Nucleus accumbens (tissue), 56 donors: ENCODE measurements at places on chromosomes 1 and 21.
A peak's percentile ranks its signal among the peaks of the same experiment; 100 is the strongest.

DNA sequence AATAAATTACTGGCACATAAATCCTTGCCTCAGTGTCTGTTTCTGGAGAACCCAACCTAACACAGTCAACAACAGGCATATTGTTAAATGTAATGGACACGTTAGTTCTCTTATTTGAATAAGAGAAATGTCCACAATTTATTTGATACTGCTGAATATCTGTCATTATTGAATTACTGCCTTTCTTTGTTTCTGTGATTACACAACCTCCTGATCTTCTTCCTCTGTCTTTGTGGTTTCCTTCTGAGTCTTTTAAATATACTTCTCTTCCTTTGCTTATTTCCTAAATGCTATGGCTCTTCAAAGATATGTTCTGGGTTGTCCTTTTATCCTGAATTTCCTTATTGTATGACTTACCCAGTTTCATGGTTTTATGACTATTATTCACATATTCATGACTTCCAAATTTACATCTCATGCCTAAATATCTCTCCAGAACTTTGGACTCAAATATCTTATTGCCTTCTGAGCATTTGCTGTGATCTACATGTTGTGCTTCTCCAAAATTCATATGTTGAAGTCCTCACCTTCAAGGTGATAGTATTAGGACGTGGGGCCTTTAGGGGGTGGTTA is 39.9 kb downstream of the MSH4 start:
- no peak for DNase-seq

DNA sequence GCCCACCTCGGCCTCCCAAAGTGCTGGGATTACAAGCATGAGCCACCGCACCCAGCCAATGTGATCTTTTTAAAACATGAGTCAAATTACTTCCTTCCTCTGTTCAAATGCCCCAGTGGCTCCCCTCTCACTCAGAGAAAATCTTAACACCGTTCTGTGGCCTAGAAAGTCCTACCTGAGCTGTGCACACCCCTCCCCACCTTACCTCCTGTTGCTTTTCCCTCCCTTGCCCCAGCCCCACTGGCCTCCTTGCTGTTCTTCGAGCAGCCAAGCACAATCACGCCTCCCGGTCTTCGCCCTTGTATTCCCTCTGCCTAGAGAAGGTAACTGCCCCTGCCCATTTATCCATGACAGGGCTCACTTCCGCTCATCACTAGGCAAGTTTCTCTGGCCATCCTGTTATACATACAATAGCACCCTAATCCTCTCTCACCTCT is 62.6 kb upstream of the RPL11 start:
- DNase-seq, result no peak

- no peak for DNase-seq
Measured at GRCh38 chr21:31771685-31772084, 39.8 kb upstream of the SCAF4 start.

GRCh38 chr1:218817691-218818465 is 355.8 kb upstream of the LYPLAL1 start:
- DNase-seq, result no peak

GRCh38 chr1:166365081-166365480 is 198.3 kb upstream of the FAM78B start:
- no peak for DNase-seq

GRCh38 chr1:164446020-164446419 is 113.0 kb upstream of the PBX1 start:
- DNase-seq, result no peak

GRCh38 chr1:53110370-53111072 is 31.9 kb downstream of the SLC1A7 start:
- no peak for DNase-seq

DNA sequence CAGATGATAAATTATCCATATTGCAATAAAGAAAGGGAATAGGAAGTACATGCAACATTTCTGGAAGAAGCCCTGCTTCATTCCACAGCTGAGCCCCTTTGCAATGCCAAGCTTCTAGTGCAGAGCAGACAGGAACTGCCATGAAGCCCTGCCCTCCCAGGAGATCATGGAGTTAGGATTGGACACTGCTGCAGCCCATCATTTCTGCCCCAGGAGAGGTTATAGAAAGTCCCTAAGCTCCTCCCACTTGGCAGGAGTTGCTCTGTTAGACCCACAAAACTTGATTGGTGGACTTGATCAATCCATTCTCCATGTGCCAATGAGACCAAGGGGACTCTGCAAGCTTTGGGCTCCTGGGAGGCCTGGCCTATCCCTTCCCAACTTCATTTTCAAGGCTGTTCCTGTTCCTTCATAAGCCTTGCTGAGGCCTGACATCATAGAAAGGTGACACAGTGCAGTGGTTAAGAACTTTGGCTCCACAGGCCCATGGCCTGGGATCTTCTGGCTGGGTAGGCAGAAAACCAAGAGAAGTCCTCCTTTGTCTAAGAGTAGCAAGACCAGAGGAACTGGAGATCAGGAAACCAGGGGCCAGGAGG is 1.3 kb upstream of the LAPTM5 start:
- DNase-seq, result no peak

- no peak for DNase-seq
Measured at GRCh38 chr1:184025242-184025675, 12.3 kb downstream of the COLGALT2 start.

- DNase-seq, result no peak
Measured at GRCh38 chr1:151504759-151505158, 6.4 kb upstream of the CGN start.

DNA sequence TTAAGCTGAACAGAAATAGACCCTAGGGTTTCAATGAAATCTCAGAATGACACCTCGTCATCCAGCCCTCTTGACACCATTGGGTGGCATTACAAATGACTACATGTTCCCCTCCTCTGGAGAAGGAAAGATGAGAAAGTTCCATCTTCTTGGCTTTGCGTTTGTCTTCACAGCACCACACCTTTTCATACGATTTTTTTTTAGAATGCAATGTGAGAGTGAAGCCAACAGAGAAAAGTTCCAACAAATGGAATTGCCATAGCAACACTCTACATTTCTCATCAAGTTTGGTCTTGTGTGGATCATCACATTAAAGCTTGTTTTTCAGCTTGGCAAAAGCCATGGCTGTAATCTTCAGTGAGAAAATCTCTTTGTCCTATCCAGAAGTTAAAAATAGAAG is 183.4 kb upstream of the SNX7 start:
- no peak for DNase-seq

DNA sequence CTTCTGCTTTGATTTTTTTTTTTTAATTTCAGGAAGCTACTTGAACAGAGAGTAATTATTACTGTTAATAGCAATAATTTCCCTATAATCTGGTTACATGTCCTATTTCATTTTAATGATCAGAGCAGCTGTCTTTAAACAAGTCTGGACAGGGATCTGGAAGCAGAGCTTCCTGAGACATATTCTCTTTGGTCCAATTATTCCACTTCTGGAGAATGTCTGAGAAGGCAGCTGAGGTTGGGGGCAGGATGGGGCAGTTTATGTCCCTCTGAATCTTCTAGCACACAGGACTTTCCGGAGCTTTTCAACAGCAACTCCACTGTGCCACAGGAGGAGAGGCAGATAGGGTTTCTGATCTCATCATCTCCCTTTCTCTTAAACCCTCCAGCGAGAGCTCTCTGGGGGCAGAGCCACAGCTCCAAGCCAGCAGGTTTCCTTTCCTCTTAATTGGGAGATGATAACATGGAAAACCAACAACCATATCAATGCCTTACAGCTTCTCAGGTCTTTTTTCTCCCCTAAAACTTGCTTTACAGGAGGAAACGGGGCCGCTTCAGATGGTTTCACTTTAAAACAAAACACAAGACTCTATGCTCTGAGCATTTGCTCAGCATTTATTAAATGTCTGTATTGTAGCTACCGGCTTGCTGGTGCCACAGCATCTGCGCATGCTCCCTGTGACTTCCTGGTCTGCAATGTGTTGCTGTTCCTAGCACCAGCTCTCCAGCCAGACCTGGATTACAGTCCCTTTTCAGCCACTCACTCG is 425.7 kb upstream of the USP24 start:
- peak; percentile 37 for DNase-seq

DNA sequence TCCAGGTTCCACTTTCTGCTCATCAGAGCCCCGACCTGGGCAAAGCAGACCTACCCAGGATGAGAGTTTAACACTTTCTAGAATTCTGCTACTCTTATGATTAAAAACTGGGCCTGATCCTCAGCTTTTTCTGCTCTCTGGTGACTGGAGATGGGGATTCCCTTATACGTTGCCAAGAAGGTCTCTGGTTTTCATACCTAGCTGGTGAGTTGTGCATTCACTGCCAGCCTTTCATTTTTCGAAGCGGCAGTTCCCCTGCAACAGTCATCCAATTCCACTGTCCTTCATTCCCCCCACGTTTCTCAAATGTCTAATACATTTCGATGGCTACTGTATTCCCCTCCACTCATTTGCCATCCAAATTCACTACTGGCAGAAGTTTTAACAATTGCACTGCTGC is 135.3 kb downstream of the ADSS2 start:
- no peak for DNase-seq

- no peak for DNase-seq
Measured at GRCh38 chr1:229347528-229347927, 4.7 kb upstream of the CCSAP start.

- no peak for DNase-seq
Measured at GRCh38 chr1:108142773-108143394, 57.3 kb downstream of the SLC25A24 start.

DNA sequence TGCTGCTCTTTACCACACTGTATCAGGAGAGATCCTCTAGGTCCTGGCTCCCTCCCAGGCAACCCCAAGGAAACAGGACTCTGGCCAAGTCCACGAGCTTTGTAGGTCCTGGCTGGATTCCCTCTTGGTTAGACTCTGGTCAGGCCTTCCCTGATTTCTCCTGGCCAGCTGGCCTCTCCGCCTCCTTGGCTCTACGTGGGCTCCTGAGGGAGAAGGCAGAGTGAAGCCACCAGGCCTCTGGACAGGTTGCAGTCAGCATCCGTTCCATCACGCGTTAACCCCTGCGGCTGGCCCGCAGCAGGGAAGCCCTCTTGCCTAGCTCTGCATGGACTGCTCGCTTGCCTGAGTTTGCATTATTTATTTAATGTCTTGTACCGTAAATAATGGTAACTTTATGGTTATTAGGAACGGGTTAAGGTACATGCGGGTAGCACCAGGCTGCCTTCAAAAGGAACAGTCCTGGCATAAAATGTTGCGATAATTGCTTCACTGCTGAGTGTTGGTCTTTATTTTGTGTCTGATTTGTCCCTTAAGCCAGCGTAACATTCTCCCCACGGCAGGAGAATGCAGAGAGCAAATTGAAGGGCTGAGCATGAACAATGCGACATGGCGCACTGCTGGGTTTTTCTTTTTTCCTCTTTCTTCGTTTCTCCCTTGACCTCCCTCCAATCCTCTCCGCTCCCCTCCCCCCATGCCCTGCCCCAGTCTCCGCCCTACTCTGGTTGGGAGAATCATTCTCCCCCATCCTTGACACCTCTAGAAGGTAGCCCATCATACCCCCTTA is 100.3 kb downstream of the RNF220 start:
- DNase-seq, result peak; percentile 42

- DNase-seq, result no peak
Measured at GRCh38 chr21:44765231-44766013, 36.2 kb downstream of the UBE2G2 start.

- no peak for DNase-seq
Measured at GRCh38 chr1:85568660-85569059, 11.9 kb upstream of the CCN1 start.

- no peak for DNase-seq
Measured at GRCh38 chr1:160169553-160170399, 18.4 kb downstream of the ATP1A4 start.

- DNase-seq, result no peak
Measured at GRCh38 chr21:24938573-24938972, 668.7 kb downstream of the MRPL39 start.

GRCh38 chr1:27833470-27833869 is 2.9 kb downstream of the PPP1R8 start:
- no peak for DNase-seq

- DNase-seq, result no peak
Measured at GRCh38 chr1:87330885-87331364, 2.2 kb downstream of the LMO4 start.

- DNase-seq, result no peak
Measured at GRCh38 chr1:6962996-6963911, 178.0 kb downstream of the CAMTA1 start.

DNA sequence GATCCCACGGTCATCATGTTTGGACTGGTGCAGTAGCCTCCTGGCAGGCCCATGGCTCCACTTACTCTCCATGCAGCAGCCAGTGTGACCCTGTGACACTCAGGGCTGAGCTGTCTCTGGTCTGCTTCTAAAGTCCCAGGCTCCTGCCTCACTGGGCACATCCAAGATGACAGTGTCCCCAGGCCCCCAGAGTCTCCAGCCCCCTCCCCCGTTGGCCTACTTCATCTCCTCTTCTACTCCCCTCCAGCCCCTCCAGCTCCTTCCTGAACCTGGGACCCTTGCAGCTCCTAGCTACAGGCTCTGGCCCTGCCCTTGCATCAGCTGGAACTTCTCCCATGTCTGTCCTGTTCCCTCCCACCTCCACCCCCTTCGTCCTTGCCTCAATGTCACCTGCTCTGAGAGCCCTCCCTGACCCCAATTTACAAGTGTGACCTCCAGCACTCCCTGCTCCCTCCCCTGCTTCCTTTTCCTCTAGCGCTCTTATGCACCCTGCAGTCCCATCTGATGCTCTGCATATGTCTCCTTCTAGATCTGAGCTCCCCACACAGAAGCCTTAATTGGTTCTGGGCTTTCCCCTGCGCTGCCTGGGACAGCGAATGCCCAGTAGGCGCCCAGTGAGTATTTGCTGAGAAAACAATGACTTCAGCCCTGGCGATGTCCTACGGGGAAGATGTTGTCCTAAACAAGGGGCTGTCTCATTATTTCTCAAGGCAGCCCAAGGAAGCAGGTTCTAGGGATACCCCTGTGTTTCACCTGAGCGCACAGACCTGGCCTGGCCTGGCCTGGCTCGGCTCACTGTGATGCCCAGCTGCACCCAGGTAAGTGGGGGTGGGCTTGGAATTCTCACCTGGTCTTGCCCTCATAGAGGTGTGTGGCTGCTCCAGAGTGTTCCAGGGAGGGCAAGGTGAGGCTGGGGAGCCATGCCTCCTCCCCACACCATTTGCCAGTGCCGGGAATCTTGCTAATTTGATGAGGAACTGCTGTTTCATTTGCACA is 600.6 kb downstream of the PTPRU start:
- no peak for DNase-seq

- DNase-seq, result no peak
Measured at GRCh38 chr1:229431284-229432115, 2.4 kb downstream of the ACTA1 start.

- DNase-seq, result no peak
Measured at GRCh38 chr1:79539001-79539400, 532.5 kb upstream of the ADGRL4 start.

GRCh38 chr21:30760776-30761175 is 5.5 kb upstream of the KRTAP21-1 start:
- no peak for DNase-seq

GRCh38 chr21:15706696-15707095 is 23.1 kb upstream of the USP25 start:
- no peak for DNase-seq

- DNase-seq, result no peak
Measured at GRCh38 chr1:242425232-242425631, 99.3 kb downstream of the PLD5 start.

GRCh38 chr21:26881504-26882228 is 36.5 kb upstream of the ADAMTS1 start:
- DNase-seq, result no peak
